ENCODE measurements at places on chromosomes 4 and X.

- no peak for DNase-seq
Measured at GRCh38 chr4:25813448-25814106, 49.2 kb downstream of the SEL1L3 start.

- DNase-seq, result no peak
Measured at GRCh38 chr4:122705009-122705408, 27.5 kb upstream of the BBS12 start.

DNA sequence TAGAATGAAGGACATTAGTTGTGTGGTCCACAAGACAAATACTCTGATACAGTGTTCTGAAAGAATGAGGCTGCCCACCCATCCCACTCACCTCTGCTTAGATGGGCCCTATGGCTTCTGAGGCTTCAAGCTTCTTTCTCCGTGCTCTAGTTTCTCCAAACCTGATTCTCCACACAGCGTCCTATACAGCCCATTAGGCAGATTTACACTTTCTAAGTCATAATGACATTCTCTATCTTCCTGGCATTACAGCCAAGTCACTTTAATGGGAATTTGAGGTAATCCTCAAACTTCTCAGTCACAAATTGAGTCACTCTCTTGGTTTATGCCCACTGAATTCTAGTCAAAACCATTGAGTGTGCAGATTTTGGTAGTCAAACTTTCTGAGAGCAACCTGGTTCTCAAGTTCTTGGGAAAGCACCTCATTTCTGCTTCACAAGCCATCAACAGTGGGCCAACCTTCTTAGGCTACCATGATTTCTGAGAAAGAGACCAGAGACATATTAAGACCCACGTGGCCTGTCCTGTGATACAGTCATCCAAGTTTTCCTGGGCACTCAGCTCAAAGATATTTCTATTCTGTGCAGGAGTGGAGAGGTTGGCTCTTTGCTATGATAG, 6.2 kb upstream of the SETD7 start:
- no peak for DNase-seq

DNA sequence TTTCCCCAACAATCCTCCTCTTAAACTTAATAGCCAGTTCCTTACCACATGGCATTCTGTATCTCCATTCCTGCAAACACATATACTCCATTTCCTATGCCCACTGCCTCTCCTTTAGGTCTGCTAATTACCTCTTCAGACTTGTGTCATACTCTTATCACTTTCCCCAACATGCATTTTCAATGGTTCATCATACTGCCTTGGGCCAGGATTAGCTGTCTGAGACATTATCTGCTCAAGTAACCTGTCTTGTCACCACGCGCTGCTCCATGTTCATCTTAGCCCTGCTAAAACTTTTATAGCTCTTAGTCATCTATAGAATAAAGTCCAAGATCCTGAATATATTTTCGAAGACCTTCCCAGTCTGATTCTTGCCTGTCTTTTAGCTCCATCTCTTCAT, 224.1 kb upstream of the GK2 start:
- DNase-seq, result no peak

DNA sequence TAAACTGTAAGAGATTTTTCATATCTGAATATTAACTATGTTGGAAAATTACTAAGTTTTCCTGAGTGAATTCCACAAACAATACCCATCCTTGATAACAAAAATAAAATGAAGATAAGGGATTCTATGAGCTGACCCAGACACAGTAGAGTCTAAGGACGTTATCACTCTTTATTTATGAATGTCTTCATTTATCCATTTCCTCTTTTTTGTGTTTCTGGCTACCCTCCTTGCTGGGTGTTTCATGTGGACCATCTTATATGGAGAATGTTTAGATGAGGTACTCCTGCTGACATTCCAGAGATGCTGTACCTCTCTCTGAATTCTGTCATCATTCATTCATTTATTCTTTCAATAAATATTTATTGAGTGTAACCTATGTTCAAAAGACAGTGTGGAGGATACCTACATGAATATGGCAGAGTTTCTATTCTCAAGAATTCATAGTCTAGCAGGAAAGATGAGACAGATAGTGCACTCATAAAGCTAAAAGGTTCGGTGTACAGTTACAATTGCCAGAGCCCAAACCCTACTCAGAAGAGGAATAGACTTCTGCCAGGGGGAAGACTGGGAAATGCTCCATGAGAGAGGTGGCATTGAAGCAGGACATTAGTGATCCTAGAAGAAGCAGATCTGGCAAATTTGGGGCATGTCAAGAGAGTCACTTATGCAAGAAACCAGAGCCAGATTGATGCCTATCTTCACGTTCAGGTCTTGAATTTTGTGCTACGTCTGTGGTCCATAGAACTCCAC, 195.8 kb downstream of the MAML3 start:
- no peak for DNase-seq

- no peak for DNase-seq
Measured at GRCh38 chr4:21830272-21830671, 118.3 kb downstream of the KCNIP4 start.

DNA sequence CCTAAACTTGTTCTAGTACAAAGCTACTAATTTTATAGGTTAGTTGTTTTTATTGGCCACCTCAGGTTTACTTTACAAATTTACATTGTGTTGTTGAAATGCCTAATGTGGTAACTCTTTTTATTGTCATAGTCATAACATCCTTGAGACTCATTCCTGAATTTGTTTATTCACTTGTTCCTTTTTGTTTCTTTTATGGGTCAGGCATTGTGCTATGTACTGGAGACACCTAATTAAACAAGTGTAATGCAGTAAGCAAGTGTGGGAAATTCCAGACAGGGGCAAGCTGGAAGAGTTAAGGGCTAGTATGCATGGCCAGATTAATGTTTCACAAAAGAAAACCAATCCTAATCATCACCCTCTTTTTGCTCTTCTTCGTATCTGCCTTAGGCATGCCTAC, 30.5 kb upstream of the TTC29 start:
- DNase-seq, result no peak

GRCh38 chrX:75118296-75118695, 37.8 kb downstream of the ABCB7 start:
- DNase-seq, result no peak

- peak; percentile 12 for DNase-seq
Measured at GRCh38 chrX:54043541-54044125, 640 bp downstream of the PHF8 start.

GRCh38 chr4:3700223-3700622, 66.0 kb upstream of the ADRA2C start:
- no peak for DNase-seq

DNA sequence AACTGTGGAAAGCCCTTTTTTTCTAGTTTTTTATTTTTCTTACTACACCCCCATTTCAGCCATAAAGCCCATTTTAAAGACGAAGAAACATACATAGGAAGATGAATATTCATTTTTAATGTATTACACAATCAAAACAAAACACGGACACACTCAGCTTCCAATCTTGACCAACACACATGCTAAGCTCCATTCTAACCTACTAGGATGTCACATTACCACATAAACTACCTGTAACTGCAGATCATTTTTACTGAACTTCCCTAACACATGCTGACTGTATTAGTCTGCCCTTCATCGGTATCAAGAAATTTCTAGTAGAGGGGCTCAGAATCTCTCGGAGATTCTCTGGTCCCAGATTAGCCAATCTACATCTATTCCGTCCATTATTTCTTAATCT, 1.8 kb downstream of the CCNI start:
- no peak for DNase-seq

- DNase-seq, result no peak
Measured at GRCh38 chr4:72505314-72505744, 63.7 kb downstream of the ADAMTS3 start.

DNA sequence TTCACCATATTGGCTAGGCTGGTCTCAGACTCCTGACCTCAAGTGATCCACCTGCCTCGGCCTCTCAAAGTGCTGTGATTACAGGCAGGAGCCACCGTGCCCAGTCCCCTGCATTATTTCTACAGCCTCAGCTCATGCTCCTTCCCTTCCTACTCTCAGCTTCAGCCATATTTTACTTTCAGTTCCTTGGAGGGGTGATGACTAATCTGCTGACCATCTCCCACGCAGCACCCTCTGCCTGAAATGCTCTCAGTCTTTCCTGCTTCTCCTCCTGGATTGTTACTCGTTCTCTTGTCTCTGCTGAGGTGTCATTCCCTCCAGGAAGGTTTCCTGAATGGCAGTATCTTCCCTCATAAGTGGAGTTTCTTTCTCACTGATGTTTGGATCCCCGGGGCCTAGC, 63.3 kb downstream of the MOSPD2 start:
- DNase-seq, result no peak

GRCh38 chr4:26319949-26320537, 771 bp upstream of the RBPJ start:
- DNase-seq, result no peak

- no peak for DNase-seq
Measured at GRCh38 chr4:145720656-145721055, 40.7 kb downstream of the C4orf51 start.

DNA sequence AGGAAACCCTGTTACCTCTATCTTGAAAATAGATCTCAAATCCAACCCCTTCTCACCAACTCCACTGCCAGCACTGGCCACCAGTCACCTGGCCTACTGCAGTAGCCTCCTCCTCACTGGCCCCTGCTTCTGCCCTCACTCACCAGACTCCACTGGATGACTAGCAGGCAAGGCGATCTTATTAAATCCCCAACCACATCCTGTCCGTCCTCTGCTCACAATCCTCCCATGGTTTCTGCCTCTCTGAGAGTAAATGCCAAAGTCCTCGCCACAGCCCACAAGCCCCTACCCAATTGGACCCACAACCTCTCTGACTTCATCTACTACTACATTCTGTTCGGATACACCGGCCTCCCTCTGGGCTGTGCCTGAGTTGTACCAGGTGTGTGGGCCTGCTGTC, 5.4 kb upstream of the PIM2 start:
- DNase-seq, result no peak

DNA sequence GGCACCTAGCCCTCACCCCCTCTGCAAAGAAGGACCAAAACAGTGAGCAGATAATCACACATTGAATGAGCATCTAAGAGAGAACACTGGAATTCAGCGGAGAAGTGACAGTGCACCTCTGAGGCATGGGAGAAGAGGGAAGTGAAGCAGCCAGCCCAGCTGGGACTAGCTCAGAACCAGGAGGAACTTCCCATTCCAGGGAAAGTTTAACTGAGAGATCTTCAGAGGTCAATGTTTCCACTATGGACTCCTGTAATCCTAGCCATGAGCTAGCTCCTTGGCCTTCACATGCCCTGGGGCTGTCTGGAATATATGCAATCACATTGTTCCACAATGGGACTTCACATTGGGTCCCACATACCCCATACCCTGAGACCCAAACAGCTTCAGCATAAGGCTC, 24.4 kb downstream of the TLR6 start:
- DNase-seq, result no peak

DNA sequence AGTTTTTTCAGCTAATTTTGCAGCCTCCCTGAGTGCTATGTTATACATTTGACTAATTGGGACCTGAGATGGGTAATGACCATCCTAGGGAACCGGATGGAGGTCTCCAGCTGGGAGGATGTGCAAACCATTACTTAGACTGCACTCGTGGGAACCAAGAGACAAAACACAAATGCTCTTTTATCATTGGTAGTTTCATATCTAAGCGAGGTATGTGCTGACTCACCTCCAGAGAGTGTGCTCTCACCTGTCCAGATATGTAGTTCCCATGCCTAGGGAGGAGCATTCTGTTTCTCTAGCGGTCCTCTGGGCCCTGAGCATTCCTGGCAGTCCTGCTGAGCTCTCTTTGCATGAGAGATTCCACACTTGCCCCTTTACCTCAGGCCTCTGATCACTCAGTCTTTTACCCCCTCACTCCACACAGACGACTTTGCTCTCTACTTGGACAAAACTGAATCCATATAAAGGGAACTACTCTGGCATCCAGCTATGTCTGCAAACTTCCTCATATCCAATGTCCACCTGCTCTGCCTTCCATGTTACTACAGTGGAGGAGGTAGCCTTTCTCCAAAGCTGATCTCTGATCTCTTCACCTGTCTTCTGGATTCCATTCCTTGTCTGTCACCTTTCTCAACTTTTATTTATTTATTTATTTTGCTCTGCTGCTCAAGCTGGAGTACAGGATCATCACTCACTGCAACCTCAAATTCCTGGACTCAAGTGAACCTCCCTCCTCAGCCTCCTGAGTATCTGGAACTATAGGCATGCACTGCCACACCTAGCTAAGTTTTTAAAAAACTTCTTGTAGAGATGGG, 88.4 kb downstream of the LRP2BP start:
- no peak for DNase-seq

GRCh38 chr4:149638073-149638472, 177.6 kb downstream of the IQCM start:
- no peak for DNase-seq

- DNase-seq, result no peak
Measured at GRCh38 chrX:52995987-52996331, 37.6 kb upstream of the FAM156A start.

DNA sequence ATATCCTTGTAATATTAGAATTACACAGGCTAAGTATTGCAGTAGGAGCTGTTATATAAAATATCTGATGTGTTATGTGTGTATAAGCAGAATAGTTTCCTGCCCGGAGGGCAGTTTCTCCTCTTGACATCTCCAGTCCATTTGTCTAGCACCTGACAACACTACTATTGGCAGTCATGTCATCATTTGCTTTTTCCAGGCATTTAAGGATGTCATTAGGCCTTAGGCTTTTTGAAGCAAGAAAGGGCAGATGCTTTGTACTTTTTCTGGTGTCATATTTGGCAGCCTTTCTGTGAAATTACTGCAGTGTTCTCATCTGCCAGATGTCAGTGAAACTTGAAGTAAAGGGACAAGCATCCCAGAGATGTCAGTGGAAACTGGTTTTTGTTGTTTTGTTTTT, 2017.6 kb upstream of the IGFBP7 start:
- DNase-seq, result no peak

DNA sequence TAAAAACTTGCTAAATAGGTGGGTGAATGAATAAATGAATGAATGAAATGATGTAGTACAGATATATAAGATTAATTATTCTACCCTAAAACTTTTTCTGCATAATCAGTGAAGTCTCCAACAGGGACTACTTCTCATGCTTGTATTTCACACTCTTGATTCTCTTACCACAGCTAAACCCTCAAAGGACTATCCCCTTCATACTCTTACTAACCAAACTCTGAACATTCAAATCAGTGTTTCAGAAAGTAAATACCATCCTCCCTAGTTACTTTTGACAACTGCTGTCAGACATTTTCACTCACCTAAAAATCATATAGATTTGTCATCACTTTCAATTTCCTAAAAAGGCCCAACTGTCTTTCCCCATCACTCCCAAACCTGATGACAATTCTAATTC, 234.3 kb upstream of the HHIP start:
- no peak for DNase-seq

DNA sequence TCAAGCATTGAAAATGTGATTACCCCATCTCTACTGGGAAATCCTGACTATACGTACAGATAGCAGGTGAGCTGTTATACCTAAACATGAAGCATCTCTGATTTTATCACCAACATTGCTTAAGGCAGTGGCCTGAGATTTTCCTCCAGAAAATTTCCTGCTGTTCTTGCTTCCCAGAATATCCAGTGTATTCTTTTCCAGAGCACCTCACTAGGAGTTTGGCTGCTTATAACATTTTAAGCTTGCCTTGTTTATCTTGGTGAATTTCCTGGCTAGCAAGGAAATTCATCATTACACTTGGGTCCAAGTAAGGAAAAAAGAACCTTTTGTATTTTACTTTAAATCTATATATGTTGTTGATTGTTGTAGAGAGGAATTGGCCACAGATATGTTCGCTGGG, 73.0 kb upstream of the CLCN4 start:
- no peak for DNase-seq

GRCh38 chr4:143768007-143768591, 67.6 kb upstream of the FREM3 start:
- DNase-seq, result no peak

Data from T-helper 1 cell (primary cell).